A549 treated with dexamethasone at 1 μM for 4 hours (cell line): ENCODE measurements at places on chromosomes 1 and 21. TPM values are rescaled to one million over a fixed set of nuclear protein-coding genes. Genes with fewer than 3 reads are reported as not detected.

MSH4 gene
- 0.02 to 0.03 TPM in 2 of 5 replicates, not detected in the others for total RNA-seq

SELENON gene
- total RNA-seq: 52.5 to 72.6 TPM (median 68.1 TPM) in 5 replicates

ETV3L gene
- not detected in 5 replicates for total RNA-seq

CACNA1S gene
- 0.01 TPM in 1 of 5 replicates, not detected in the others for total RNA-seq

FH gene
- 84.2 to 89.1 TPM (median 87.9 TPM) in 5 replicates for total RNA-seq

COL8A2 gene
- 0.07 to 0.24 TPM (median 0.14 TPM) in 5 replicates for total RNA-seq
